Type B pancreatic cell (in vitro differentiated cells): ENCODE measurements at places on chromosomes 3 and 15. TPM values are rescaled to one million over a fixed set of nuclear protein-coding genes. Genes with fewer than 3 reads are reported as not detected.
A peak's percentile ranks its signal among the peaks of the same experiment; 100 is the strongest.

Gene FAM98B
- total RNA-seq = 19.2 and 30.5 TPM in 2 replicates

Gene AMIGO3
- 0.36 TPM in 1 of 2 replicates, not detected in the other for total RNA-seq

Gene SCAANT1
- total RNA-seq = not detected in 2 replicates

Gene LSAMP
- 17.0 and 64.9 TPM in 2 replicates for total RNA-seq

Gene CAMK2N2
- 1.9 TPM in 2 replicates for total RNA-seq

Gene PRR20G
- not detected in 2 replicates for total RNA-seq

Gene C15orf62
- total RNA-seq = 1.1 and 1.3 TPM in 2 replicates

Gene CLDN11
- total RNA-seq = 4.7 and 86.8 TPM in 2 replicates

Gene TMEM207
- total RNA-seq = not detected in 2 replicates

DNA sequence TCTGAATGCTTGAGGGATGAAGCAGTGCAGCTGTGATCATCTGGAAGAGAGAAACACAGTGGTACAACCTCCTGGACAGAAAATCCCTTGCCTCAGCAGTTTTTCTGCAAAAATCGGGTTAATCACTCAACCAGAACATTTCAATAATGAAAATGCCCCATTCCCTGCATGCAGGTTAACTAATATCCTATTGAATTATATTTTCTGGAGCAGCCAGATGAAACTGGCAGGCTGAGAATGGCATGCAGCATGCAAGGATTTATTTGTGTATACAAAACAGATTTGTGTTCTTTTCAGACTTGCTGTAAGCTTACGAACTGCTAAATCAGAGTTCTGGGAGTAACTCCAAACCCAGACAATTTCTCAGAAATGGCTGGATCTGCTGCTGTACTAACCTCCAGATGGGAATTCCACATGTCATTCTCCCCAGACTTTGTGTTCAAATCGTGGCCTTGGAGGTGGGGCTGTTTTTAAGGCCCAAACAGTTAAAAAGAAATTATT is 39.1 kb downstream of the SLC9A9 start:
- DNase-seq = no peak

- DNase-seq = no peak
Observed at GRCh38 chr3:2923390-2923789, 186.8 kb downstream of the IL5RA start.

- DNase-seq = no peak
Observed at GRCh38 chr15:84821501-84822021, 4.4 kb downstream of the ALPK3 start.

DNA sequence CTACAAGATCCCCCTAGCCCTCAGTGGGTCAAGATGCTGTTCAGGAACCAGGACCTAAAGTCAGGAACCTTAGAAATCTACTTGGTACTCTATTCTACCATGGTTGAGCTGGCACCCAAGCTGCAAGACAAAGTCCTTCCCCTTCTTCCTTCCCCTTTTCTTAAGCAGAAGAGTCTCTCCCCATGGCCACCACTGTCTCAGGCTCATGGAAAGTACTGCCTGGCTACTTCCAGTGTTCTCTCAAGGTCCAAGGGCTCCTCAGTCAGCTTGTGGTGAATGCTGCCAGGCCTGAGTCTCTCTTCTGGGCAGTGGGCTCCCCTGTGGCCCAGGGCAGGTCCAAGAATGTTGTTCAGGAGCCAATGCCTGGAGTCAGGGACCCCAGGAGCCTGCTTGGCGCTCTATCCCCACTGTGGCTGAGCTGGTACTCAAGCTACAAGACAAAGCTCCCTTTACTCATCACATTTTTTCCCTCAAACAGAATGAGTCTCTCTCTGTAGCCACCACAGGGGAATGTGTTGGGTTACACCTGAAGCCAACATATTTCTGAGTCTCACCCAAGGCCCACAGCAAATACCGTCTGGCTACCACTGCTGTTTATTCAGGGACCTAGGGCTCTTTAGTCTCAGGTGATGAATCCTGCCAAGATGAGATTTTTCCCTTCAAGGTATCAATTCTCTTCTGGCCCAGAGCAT is 18.1 kb upstream of the SLC27A2 start:
- DNase-seq = no peak

DNA sequence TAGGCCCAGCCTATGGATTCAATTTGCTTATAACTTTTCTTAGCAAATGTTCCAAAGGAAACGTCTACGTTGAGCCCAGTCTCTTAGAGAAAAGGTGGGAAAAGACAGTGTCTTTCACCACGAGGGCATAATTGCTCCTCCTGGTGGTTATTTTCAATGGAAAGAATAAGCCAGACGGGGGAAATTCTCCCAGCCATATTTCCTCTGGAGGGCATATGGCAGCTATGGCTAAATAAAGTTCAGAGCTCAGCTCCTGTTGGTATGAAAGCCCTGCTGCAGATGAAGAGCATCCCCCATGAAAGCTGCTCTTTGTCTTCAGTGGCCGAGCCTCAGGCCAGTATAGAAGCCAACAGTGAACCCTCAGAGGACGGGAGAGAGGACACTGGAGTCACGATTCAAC is 297.9 kb downstream of the RYR3 start:
- no peak for DNase-seq

DNA sequence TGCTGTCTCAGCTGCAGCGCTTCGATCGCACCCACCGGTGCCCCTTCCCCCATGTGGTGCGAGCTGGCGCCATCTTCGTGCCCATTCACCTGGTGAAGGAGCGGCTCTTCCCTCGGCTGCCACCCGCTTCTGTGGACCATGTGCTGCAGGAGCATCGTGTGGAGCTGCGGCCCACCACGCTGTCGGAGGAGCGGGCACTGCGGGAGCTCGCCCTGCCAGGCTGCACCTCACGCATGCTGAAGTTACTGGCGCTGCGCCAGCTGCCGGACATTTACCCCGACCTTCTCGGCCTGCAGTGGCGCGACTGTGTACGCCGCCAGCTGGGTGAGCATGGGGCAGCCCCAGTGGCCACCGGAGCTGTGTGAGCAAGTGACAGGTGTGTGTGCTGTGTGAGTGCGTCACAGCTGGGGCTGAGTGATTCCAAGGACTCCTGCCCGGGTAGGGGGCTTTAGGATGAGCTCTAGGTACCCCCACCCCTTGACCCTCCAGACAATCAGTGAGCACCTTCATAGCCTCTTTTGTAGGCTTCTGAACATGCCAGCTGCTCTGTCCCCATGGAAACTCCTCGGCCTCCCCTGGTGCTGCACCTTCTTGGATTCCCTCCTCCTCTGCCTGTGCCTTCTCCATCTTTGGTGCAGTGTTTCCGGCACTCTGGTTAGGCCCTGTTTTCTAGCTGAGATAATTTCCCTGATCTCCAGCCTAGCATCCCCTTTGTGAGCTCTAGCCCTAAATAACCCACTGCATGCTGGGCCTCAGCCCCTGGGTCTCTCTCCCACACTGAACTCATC is 7.0 kb downstream of the C15orf39 start:
- DNase-seq = no peak

DNA sequence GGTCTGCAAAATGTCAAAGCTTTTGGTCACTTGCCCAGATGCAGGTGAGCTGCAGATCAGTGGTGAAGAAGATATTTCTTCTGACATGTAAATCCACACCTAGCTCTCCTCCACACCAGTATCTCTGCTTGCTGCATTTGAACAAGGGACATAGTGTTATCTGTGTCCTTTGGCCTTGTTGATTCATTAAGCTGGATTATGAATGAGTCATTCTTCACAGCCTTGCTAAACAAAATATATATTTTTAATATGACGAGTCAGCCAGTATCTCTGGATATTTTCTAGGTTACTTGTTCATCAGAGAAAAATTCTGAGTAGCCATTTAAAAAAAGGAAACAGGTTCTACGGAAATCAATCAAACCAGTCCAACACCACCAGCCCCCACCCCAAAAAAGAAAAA is 190.6 kb upstream of the ADAMTS9 start:
- no peak for DNase-seq

- DNase-seq = no peak
Observed at GRCh38 chr15:68234060-68234459, 4.5 kb upstream of the CLN6 start.

DNA sequence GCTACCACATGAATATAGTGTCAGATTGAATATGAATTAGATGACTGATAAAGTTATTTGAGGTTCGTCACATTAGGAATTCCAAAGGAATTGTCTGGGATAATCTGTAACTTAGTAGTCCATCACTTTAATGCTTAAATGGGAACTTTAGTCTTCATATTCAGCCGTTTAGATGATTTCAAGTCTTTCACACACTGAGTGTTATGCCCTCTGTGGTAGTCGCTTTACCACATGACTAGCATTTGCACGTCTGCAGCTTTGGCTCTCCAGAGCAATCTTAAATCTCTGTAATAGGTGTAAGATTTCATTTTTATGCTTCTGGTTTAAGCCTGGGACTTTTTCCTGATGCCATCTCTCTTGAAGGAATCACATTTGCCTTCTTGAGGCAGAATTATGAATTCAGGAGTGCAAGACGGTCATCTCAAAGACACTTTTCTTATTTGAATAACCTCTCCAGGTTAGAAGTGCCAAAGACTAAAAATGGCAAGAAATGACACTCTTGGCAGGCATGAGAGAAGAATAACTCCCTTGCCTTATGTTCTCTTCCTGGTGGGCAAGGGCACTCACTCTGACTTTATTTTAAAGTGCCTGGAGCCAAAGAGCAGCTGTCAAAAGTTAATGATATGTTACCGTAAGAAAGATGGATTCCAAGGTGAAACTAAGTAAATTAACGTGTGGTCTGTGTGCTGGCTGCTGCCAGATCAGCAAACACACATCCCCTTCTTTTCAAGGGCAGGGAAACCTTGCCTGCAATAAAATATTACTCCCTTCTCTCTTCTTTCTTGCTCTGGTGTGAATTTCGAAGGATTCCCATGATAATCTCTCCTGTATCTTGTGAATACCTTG is 153.3 kb downstream of the B3GALNT1 start:
- no peak for DNase-seq

- DNase-seq = no peak
Observed at GRCh38 chr3:127799476-127800222, 22.7 kb downstream of the MGLL start.

- no peak for DNase-seq
Observed at GRCh38 chr3:117184574-117184973, 475.0 kb downstream of the TUSC7 start.

DNA sequence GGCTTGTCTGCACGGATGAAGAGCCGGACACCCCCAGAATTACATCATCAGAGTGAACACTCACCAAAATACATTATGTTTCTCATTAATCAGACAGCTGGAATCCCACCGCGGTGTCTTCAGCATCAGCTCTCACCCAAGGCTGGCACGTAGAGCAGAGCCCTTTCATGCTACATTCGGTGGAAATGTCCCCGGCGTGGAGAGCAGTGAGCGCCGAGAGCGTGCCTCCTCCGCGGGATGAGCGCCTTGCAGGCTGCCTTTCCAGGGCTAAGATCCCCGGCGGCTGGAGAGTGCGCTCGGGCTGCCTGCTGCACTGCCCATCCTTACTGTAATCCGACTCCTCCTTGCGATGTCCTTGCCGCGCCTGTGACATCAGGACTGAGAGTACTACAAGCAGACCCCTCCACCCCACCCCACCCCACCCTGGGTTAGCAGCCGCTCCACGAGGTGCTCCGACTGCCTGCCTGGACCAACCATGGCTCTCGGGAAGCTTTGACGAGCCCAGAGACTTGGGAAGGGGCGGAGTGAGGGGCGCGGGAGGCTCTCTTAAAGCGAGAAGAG is at the start of gene ZNF385D:
ZNF385D (minus strand) TSS at position 380 of the 561 bp plus-strand sequence; CDS start at position 86, 294 bp downstream.
- peak; percentile 78 for DNase-seq

DNA sequence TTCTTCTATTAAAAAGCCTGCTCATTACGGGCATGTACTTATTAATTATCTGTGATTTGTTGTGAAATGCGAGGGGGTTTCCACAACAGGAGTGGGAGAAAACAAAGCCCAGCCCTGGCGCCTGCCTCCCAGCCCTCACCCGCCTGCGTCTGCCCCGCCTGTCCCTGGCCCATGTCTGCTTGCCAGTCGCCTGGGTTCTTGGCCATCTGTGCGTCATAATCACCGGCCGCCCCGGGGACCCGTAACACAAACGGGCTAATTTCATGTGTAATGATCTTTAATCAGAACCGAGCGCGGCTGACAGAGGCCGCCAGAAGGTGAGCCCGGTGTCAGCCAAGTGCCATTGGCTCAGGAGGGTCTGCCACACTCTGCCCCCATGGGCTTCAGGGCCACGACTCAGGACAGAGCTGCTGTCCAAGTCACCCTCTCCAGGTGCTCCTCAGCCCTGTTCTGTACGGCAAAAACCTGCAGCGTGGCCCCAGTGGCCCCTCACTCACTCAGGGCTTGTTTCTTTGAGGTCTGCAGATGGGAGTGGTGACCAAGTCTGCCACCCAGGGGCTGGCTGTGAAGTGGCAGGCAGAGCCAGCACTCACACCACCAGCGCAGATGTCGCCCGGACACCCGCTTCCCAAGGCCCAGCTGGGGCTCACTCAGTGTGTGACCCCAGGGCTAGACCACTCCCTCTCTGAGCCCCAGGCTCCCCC is 28.8 kb upstream of the TMEM115 start:
- DNase-seq = no peak

DNA sequence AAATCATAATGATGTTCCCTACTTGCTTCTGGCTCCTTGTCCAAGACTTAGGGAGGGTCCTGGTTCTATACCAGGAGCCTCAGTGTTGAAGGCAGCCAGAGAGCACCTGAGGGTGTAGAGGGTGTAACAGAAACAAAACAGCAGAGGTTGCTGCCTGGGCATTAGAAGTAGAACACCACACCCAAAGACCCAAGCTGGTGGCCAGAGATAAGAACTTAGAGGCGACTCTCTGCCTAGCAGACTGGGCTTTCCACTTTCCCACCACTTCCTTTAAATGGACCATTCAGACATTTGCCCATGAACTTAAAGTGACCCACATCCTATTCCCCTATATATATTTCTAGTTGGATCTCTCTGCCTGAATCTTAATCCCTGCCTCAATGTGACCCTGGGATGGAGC is 189.8 kb downstream of the KLF13 start:
- no peak for DNase-seq

DNA sequence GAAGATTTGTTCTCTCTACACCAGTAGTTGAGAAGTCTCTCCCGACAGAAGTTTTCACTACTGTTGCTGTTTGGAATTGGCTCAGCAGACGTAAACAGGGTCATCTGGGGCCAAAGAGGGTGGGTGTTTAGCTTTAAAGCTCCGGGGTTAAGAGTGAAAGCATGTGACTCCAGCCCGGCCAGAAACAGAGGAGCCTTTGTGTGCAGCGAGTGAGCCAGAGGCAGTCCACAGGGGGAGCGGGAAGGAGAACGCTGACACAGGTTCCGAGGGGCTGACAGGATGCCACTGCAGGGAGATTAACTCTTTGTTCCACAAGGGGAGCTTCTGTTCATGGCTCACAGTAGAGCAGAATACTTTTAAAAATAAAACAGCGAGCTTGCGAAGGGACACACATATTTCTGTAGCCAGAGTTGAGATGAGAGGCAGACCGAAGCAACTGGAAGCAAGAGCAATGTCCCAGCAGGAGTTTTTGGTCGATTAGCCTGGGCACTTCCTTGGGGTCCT is 26.9 kb downstream of the BMF start:
- peak; percentile 82 for DNase-seq
